ENCODE measurements at places on chromosomes 11 and 22.

DNA sequence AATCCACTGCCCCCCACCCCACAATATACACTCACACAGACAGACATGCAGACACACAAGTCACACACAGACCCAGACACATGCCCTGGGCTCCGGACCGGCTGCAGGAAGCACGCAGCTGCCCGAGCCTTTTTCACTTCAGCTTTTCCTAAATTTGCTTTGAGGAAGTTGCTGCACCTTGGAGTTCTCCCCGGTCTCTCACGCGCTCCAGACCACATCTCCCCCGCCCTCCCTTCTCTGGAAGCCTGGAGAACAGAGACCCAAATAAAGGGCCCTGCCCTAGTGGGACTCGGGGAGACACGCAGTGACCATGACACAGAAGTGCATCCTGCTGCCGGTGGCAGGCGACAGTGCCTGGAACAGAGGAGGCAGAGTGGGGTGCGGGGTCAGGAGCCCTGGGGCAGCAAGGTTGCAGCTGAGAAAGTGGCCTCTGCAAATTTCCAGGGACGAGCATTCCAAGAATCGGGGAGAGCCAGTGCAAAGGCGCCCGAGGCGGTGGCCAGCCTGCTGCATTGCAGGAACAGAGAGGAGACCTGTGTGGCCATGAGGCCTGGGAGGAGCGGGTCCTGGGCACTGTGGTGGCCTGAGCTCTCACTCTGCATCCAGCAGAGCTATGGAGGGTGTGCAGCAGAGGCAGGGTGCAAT, 19.1 kb downstream of the RPL3 start:
- no peak for DNase-seq

GRCh38 chr11:127252321-127252720, 251.8 kb upstream of the KIRREL3 start:
- DNase-seq: no peak

GRCh38 chr11:64894070-64894811, 15.8 kb upstream of the EHD1 start:
- DNase-seq: peak; percentile 34

DNA sequence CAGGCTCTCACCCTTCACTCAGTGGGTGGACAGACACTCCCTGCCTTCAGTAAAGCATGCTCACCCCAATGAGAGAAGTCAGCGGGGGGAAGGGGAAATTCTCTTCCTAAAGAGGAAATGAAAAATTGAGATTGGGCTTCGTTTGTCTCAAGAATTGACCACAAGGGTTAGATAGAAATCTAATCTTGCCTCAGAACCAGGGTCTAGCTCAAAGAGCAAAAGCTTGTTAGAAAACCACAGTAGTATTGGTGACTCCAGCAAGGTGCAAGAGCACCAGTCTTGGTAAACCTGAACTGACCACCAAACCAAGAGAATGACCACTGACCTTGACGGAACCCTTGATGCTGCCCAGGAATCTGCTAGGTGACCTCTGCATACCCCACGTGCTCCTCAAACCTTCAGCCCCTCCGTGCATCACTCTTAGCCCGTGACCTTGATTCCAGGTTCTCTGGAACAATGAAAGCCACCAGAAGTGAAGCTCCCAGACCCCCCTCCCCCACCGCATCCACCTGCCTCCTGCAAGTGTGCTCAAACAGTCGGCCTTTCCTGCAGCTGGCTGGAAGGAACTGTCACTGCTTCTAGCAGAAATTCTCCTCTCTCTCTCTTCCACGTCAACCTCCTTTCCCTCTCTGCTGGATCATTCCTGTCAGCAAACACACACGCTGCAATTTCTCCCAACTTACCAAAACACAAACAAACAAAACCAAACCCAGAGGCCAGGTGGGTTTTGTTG, 3.1 kb upstream of the TMA7B start:
- peak; percentile 61 for DNase-seq

DNA sequence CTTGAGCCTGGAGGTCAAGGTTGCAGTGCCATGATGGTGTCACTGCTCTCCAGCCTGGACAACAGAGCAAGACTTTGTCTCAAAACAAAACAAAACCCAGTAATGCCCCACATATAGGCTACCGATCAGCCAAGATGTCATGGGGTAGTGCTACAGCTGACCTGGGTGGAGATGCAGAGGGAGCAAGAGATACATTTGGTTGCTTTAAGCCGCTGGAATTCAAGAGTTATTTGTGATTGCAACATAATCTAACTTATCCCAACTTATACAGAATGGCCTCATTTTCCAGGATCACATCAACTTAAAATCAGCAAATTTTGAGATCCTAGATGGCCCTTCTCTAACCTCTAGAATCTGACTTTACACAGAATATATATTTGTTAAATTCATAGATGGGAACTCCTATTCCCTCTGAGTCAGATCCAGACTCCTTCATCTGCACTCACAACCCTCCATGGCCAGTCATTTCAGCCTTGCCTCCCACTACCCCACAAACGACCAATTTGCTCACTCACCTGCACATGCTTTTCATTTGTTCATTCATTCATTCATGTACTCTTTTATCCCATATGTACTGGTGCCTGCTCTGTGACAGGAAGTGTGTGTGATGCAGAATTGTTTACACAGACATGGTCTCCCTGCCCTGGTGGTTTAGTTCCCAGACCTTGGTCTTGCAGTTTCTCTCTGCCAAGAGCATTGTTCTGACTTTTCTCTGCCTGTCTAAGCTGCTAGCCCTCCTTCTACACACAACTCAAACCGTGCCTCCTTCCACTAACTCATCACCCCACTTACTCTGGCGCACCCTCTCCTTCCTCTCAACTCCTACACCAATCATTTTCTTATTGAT, 24.1 kb upstream of the APLNR start:
- DNase-seq: no peak

DNA sequence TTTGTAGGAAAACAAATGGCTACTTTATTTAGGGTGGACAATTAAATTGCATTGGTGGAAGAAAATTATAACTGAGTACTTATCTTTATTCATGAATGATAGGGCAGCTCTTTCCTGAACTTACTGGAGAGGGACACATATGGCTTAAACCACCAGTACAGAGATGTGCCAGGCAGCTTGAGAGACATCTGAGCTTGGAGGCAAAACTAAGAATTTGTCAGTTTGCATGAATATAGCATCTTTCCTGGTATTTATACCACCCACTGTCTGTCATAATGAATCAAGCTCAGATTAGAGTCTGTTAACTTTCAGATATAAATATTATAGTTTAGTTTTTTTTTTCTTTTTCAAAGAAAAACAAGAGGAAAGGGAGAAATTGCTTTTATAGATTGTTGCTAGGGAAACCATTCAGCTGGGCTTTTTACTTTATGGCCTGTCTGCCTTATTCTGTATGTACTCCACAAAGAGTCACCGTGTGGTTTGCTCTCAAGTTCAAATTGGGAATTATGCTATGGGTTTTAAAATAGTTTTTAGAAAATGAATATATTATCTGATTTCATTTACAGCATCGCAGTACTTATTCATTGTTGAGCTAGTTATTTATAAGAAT, 477.0 kb upstream of the CHORDC1 start:
- DNase-seq: no peak

GRCh38 chr11:67483831-67484665, 1.2 kb downstream of the AIP start:
- no peak for DNase-seq

GRCh38 chr22:41739576-41739975, 40.3 kb downstream of the MEI1 start:
- no peak for DNase-seq

DNA sequence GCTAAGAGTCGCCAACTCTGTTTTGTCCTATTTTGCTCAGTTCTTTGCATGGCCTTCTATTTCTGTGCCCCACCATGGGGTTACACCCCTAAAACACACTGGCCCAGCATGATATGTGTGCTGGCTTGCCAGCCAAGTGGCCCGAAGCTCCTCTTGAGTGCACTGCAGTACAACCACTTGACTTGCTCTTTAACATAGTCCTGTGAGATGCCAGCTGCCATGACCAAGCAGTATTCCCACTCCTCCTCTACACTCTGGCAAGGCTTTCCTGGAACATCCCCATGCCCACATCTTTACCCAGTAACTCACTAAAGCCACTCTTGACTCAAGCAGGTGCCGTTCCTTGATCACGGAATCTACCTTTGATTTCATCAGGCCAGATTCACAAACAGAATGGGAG, 102.9 kb upstream of the GAL start:
- peak; percentile 84 for DNase-seq

- no peak for DNase-seq
Measured at GRCh38 chr11:73154178-73154577, 12.1 kb upstream of the FCHSD2 start.

DNA sequence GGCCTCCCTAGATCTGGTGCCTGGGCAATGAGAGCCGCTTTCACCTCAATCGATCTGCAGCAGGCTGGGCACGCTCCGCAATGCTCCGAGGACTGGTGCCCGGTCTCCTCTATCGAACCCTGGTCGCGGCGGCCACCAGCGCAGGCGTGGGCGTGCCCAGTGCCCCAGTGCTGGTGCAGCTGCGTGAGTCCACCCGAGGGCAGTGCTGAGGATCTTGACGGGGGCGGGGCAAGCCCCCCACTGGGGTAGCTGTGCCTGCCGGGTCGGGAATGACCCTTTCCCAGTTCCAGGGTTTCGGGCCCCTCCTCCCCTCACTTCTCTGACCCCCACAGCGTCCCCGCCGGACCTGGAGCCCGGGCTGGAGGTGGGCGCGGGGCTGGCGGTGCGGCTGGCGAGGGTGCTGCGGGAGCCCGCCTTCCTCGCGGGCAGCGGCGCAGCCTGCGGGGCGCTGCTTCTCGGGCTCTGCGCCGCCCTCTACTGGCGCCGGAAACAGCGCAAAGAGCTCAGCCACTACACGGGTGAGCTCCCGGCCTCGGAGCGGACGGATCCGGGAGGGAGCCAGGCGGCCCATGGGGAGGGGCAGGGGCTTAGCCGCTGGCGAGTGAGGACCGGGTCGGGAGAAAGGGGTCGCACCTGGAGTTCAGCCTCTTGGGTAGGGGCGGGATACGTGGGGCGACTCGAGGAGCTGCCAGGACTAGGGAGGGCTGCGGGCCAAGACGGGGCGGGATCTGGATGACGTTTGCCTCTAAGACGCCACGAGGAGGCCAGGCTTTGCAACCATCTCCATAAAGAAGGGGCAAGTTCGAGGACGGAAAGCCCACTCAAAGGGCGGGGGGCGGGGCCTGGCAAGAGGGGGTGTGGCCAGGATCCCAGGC, 10.9 kb downstream of the ROBO3 start:
- DNase-seq: peak; percentile 12

DNA sequence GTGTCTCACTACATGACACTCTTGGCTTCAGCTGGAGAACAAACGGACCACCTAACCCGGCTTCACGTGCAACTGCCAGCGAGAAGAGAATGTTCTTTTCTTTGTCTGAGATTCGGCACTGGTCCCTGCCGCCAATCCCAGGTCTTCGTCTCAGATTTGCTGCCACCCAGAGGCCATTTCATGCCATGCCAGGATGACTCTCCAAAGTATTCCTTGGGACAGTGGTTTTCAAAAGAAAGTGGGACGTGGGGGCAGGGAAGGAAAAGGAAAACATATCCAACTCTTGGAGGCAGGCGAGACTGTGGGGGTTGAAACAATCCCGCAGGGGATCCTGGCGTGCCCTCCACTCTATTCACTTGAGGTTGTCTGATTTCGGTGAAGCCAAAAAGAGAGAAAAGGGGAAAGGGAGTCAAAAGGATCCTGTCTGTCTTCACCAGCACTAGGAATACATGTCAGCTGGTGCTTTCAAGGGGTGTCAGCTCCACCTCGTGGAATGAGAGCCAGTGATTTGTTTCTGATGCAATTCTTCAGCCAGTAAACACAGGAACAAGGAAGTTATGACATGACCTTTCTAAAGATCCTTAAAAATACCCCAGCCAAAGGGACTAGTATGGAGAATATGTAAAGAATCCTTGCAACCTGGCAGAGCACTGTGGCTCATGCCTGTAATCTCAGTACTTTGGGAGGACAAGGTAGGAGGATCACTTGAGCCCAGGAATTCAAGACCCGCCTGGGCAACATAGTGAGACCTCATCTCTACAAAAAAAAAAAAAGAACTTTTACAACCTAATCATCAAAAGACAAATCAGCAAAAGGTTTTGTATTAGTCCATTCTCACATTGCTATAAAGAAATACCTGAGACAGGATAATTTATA, 41.0 kb upstream of the APLNR start:
- peak; percentile 35 for DNase-seq

DNA sequence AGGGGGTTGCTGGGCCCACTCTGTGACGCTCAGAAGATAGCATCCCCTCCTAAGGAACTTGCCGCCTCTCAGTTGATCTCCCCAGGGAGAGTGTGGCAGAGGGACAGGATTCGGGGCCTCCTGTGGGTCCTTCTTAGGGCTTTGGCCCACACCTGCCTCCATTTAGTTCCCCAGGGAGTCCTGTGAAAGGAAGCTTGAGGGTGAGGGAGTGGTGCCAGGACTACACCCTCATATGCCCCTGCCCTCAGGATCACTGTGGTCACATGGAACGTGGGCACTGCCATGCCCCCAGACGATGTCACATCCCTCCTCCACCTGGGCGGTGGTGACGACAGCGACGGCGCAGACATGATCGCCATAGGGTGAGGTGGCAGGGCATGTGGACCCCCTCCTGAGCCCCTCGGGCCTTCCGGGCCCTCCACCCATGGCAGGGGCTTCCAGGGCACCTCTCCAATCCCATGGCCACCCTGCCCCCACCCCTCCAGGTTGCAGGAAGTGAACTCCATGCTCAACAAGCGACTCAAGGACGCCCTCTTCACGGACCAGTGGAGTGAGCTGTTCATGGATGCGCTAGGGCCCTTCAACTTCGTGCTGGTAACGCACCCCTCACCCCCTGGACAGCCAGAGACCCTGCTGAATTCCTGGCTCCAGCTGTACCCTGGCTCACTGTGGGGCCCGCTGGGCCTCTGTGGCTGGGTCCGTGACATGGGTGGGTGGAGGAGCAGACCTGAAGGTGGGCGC, 3.5 kb downstream of the INPP5J start:
- peak; percentile 49 for DNase-seq

DNA sequence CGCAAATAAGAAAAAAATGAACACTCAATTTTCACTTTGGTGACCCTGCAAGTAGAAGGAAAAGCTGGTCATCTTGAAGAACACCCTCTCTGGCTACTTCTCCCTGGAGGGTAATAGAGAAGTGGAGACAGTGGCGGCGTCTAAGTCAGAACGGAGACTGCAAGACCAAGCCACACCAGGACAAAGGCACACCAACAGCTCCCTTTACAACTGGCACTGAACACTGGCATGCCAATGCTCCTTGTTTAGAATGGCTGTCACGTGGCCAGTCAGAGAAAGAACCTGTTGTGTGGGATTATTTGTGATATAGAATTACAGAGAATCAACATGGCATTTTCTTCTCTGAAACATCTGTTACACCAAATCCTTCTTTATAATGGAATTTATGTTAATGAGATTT, 61.3 kb upstream of the YPEL1 start:
- DNase-seq: no peak
